ENCODE measurements at places on chromosomes 5 and 9. TPM values are rescaled to one million over a fixed set of nuclear protein-coding genes. Genes with fewer than 3 reads are reported as not detected.

Gene IFNE
- 1.3 TPM for total RNA-seq

Gene PTGS1
- 14.2 TPM for total RNA-seq

Gene AFAP1L1
- 10.1 TPM for total RNA-seq

Gene ENG
- 33.0 TPM for total RNA-seq

Gene BBLN
- 24.2 TPM for total RNA-seq

Gene SPINK1
- total RNA-seq: not detected

Gene NCBP1
- total RNA-seq: 37.6 TPM

Gene RNF224
- total RNA-seq: not detected

Gene SPACA9
- total RNA-seq: 6.7 TPM

Gene FOXD4L6
- not detected for total RNA-seq

Gene C9orf50
- total RNA-seq: 0.61 TPM

Gene IL11RA
- total RNA-seq: 86.6 TPM

Gene OMD
- 8.0 TPM for total RNA-seq

Gene PCDHGA1
- total RNA-seq: 1.1 TPM

Gene TMEFF1
- total RNA-seq: 9.1 TPM

Gene ARL14EPL
- total RNA-seq: 0.32 TPM

Gene SUB1
- 112 TPM for total RNA-seq

Gene EIF4EBP3
- 1.5 TPM for total RNA-seq

Gene ZNG1A
- total RNA-seq: 15.1 TPM

Gene FSTL4
- total RNA-seq: not detected

Gene SPATA31A1
- not detected for total RNA-seq

Gene CFAP157
- total RNA-seq: 0.16 TPM

Gene CNTNAP3B
- not detected for total RNA-seq

Gene ARHGEF39
- total RNA-seq: 0.12 TPM

Gene C5orf52
- not detected for total RNA-seq

Gene CARD9
- total RNA-seq: 2.9 TPM

Gene TCF7
- total RNA-seq: 1.6 TPM

Gene TARS1
- total RNA-seq: 209 TPM

Gene HTR4
- not detected for total RNA-seq

Gene ZFP37
- total RNA-seq: 4.5 TPM

Gene TUSC1
- total RNA-seq: 30.7 TPM

Gene BTNL3
- total RNA-seq: not detected

Gene NIM1K
- 3.7 TPM for total RNA-seq

Gene FST
- 80.5 TPM for total RNA-seq

Gene ANKRD20A1
- not detected for total RNA-seq

Gene SLC31A1
- total RNA-seq: 24.8 TPM

Gene GPR150
- total RNA-seq: under 0.01 TPM

Gene DNM1
- total RNA-seq: 119 TPM

Gene EGFL7
- 4.5 TPM for total RNA-seq

Gene GARIN3
- not detected for total RNA-seq

Gene TMEM174
- total RNA-seq: not detected

Gene ENHO
- not detected for total RNA-seq

Gene ANKRD55
- total RNA-seq: not detected

Gene PLPP7
- 10.6 TPM for total RNA-seq

Gene SLCO6A1
- not detected for total RNA-seq

Gene TMEM171
- 27.3 TPM for total RNA-seq

Gene GRXCR2
- not detected for total RNA-seq

Gene SPATA31D3
- not detected for total RNA-seq

Gene POMT1
- 32.3 TPM for total RNA-seq

Gene PCDHA9
- total RNA-seq: 0.36 TPM

Gene TEX48
- total RNA-seq: not detected

Gene CAMLG
- total RNA-seq: 35.0 TPM

Gene CCDC171
- total RNA-seq: 2.4 TPM

Gene INSL6
- not detected for total RNA-seq

Gene GLRA1
- total RNA-seq: not detected

Gene PNPLA7
- total RNA-seq: 2.1 TPM

Gene TLE4
- 81.8 TPM for total RNA-seq

Gene C9
- total RNA-seq: 0.24 TPM

Measured in hair follicle dermal papilla cell (primary cell).